A549 (cell line): ENCODE measurements at places on chromosomes 5 and 9.

DNA sequence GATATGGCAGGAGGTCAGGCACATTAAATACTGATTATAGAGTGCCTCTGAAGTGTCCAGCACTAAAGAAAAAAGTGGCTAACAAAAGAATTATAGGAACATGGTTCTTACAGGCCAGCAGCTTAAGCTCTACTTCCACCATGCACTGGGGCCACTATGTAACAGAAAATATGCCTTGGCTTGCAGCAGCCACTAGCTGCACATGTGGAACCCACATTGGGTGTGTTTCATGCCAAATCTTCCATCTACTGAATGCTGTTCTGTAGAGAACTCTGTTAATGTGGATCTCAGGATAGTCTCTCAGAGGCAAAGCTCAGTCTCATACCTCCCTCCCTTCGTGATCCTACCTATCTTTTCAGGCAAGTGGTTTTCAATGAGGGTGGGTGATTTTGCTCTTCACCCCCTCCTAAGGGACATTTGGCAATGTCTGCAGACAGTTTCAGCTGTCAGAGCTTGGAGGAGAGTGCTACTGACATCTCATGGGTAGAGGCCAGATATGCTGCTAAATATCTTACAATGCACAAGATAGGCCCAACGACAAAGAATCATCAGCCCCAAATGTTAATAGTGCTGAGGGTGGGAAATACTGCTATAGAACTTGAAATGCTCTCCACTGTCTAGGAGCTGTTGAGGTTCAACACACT, 218.9 kb downstream of the TARS1 start:
- DNase-seq, result no peak

GRCh38 chr5:141186897-141187512, at the start of gene PCDHB9:
PCDHB9 (plus strand) TSS chr5:141187161; CDS start chr5:141187319, 158 bp downstream.
- peak; percentile 15 for DNase-seq

DNA sequence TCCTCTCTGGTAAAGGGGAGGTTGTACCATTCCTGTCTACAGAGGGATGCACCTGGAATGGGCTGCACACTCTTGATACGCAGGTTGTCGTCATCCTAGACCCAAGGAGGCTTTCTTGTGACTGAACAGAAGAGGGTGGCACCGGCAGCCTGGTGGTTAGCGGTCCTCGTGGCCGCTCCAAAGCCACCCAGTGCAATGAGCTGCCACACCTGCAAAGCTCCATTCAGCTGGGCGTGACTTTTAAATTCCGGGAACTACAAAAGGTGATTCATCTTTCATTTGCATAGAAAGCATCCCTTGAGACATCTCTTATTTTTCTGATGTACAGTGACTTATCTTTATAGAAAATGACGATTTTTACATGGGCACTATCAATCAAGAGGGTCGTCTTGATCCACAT, 286.1 kb upstream of the IRX1 start:
- no peak for DNase-seq

- peak; percentile 84 for DNase-seq
Observed at GRCh38 chr9:107283623-107284616, 841 bp downstream of the RAD23B start.

DNA sequence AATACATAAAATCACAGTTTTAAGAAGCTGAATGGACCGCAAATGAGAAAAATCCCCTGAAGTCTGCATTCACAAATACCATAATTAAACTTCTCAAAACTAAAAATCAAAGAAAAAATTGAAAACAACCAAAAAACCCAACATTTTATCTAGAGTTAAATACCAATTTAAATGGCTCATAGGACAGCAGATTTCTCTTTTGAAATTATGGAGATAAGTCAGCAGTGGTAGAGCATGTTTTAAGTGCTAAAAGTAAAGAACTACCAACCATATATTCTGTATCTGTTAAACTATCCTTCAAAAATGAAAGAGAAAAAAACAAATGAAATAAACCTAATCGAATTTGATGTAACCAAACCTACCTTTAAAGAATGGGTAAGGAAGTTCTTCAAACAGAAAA, 862.8 kb downstream of the TAF11L14 start:
- DNase-seq, result no peak

GRCh38 chr5:34031117-34031516, 11.9 kb downstream of the C1QTNF3 start:
- DNase-seq, result no peak

- no peak for DNase-seq
Observed at GRCh38 chr9:19969721-19970120, 180.9 kb upstream of the SLC24A2 start.

- no peak for DNase-seq
Observed at GRCh38 chr5:127447827-127448226, 69.6 kb upstream of the PRRC1 start.

- no peak for DNase-seq
Observed at GRCh38 chr5:141514330-141515133, 25.7 kb downstream of the PCDHGC5 start.

DNA sequence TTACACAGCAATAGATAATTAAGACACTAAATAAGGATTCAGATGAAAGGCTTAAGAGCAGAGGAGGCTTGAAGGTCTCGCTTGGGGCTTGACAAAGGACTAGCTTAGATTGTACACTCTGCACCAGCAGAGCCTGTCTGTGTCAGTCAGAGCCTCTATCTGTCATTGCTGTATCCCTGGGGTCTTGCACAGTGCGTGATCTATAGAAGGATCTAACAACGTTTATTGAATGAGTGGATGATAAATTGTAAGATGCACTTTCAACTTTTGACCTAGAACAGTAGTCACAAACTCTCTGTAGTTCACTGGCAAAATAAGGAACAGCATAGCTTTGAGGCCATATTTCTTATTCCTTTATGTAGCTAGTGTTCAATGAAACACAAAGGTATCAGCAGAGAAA, 173.5 kb downstream of the ENTREP1 start:
- no peak for DNase-seq

- no peak for DNase-seq
Observed at GRCh38 chr5:31231177-31231838, 37.8 kb downstream of the CDH6 start.

DNA sequence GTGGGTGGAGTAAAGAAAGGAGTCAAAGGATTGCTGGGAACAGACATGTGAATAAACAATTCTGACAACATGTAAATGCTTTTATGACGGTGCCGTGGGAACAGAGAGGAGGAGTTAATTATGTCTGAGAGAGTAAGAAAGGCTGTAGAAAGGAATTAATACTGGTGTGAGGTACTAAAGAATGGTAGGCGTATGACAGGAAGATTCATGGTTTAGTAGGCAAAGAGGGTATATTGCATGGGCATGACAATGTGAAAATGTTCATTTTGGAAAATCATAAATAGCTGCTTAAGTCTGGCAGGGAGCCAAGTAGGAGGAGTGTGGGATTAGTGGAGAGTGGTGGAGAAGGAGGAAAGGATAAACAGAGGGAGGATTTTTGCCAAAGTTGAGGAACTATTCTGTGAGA, 19.7 kb downstream of the NAA35 start:
- DNase-seq, result no peak

DNA sequence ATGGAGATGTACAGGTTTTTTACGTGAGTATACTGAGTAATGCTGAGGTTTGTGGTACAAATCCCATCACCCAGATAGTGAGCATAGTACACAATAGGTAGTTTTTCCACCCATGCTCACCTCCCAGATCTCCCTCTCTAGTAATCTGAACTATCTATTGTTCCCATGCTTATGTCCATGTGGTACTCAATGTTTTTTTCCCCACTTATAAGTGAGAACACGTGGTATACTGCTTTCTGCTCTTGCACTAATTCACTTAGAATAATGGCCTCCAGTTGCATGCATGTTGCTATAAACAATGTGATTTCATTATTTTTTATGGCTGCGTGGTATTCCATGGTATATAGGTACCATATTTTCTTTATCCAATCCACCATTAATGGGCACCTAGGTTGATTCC, 593.9 kb downstream of the ANXA1 start:
- no peak for DNase-seq

DNA sequence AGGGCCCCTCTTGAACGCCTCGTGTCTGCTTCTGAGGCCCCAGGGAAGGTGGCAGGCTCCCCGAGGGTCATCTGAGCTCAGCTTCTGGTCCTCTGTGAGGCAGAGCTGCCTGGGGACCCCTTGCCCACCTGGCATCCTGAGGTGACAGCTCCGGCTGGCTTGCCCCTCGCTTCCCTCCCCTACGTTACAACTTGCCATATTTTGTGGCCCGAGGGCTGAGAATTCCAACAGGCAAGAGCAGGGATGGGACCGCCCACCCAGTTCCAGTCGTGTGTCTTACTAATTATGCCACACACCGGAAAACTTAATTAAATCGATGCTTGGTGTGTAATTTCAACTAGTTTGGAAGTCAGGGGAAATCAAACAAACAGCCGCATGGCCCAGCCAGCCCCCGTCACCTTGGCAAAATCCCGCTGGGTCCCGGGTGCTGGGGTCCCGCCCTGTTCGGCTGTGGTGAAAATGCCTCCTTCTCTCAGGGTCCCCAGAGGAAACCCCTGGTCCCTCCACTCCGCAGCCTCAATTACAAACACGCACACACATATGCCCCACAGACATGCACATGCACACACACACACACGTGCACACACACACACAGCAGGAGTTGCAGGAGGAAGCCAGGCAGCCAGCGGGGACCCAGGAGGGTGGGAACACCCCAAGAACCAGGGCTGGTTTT, 221.0 kb upstream of the IER5L start:
- no peak for DNase-seq

- no peak for DNase-seq
Observed at GRCh38 chr5:78058625-78059024, 235.9 kb downstream of the AP3B1 start.

- DNase-seq, result peak; percentile 71
Observed at GRCh38 chr5:15003511-15003920, 131.9 kb upstream of the ANKH start.

- DNase-seq, result no peak
Observed at GRCh38 chr5:1526190-1526631, 2.5 kb upstream of the LPCAT1 start.

DNA sequence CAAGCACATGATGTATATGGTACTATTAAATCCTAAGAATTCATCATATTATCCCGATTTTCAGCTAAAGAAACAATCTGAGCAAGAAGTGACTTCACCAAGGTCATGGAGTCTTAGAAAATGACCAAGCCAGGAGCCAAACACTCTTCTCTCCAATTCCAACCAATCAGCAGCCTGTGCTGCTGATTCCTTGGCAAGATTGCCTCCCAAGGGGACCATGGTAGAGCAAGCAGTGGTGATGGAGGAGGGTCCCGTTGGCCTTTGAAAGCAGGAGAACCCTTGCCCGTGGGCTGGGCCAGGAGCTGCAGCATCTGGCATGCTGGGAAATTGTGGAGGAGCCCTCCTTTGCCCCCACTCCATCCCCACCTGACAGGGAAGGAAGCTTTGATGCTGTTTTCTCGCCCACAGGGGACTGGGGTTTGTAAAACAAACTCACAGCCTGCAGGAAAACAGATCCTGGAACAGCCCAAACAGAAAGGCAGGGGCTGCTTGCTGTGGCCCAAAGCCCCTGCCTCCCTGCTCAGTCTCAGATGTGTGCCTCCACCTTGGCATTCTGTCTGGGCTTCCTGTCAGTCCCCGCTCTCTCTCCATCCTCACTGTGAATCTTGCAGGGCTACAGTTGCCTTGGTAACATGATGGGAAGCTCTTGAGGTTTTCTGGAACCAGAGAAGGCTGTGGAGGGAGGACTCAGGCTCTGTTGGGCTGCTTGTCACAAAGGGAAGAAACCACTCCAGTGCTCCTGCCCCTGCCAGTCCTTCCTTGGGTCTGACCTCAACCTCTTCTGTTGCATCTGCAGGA, 70.8 kb upstream of the HSPA9 start:
- no peak for DNase-seq

DNA sequence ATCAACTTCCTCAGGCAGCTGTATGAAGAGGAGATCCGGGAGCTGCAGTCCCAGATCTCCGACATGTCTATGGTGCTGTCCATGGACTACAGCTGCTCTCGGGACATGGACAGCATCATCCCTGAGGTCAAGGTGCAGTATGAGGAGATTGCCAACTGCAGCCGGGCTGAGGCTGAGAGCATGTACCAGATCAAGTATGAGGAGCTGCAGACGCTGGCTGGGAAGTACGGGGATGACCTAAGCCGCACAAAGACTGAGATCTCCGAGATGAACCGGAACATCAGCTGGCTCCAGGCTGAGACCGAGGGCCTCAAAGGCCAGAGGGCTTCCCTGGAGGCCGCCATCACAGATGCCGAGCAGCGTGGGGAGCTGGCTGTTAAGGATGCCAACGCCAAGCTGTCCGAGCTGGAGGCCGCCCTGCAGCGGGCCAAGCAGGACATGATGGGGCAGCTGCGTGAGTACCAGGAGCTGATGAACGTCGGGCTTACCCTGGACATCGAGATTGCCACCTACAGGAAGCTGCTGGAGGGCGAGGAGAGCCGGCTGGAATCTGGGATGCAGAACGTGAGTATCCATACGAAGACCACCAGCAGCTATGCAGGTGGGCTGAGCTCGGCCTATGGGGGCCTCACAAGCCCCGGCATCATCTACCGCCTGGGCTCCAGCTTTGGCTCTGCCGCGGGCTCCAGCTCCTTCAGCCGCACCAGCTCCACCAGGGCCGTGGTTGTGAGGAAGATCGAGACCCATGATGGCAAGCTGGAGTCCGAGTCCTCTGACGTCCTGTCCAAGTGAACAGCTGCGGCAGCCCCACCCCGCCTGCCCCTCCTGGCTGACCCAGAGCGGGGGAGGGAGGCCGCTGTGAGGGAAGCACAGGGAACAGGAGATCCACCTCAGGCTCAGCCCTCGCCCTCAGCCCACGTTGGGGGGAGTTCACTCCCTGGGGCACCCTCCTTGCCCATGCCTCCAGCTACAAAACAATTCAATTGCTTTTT, 84.0 kb downstream of the SEC61B start:
- no peak for DNase-seq

- DNase-seq, result no peak
Observed at GRCh38 chr5:91983869-91984268, 600.8 kb upstream of the ARRDC3 start.

- no peak for DNase-seq
Observed at GRCh38 chr5:81495286-81495685, 101.4 kb upstream of the ACOT12 start.

GRCh38 chr5:162837155-162837554, 600.2 kb upstream of the CCNG1 start:
- no peak for DNase-seq

DNA sequence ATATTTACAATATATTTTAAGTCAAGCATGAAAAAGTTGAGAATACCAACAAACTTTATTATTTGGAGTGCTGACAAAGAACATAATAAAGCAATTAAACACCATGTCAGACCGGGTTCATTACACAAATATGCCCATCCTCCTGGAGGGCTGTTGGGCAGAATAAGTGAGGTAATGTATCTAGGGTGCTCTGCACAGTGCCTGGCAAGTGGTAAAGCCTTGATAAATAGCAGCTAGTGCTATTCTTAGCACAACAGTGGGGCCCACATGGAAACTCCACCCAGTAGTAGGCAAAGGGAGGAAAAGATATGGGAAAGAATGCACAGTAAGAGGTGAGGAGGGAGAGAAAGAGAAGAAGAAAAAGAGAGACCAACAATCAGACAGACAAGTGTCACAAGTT, 97.7 kb downstream of the SLC1A3 start:
- no peak for DNase-seq
